ENCODE measurements at places on chromosomes 7 and 10.

DNA sequence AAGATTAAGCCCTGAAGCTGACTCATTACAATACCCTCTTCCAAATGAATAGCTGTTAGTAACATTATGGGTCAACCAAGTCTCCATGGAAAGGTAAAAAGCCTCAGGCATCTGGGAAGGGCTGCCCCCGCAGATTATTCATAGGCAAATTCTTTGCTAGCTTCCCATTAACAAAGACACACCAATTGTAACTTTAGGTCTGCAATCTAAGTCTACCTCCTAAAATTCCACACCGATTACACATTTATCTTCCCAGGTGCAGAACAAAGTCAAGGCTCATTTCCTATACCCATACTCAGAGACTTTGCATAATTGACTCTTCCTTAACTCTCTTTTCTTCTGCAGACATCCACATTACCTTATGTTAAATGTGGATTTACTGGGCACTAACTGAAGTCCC, 826.3 kb upstream of the MBL2 start:
- no peak for DNase-seq

DNA sequence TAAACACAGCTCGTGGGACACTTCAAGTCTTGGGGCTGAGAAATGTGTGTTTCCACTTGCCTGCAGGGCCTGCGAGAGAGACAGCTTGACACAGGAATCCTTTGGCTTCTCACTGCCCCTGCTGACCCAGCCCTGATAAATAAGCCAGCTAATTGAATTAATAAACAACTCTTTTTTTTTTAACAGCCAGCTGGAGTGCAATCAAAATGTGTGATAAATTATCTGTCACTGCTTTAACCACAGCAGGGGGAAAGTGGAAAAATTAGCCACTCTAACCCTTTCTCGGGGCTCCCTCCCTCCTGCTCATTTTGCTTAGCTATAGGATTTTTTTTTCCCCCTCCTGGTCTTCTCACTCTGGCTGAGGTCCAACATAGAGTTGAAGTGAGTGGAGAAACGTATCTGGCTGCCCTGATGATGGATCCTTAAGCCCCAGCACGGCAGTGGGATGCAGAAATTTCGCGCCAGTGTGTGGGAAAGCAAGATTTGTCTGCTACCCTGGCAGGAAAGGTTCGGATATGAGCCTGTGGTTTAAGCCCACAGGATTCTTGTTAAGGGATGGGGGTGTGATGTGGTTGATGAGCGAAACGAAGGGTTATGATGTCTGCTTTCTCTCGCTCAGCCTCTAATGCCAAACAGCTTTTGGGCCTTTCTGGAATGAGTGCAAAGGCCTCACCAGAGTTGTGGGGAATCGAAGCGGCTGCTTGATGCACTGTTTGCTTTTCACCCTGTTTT, 173.8 kb downstream of the TRIL start:
- no peak for DNase-seq

DNA sequence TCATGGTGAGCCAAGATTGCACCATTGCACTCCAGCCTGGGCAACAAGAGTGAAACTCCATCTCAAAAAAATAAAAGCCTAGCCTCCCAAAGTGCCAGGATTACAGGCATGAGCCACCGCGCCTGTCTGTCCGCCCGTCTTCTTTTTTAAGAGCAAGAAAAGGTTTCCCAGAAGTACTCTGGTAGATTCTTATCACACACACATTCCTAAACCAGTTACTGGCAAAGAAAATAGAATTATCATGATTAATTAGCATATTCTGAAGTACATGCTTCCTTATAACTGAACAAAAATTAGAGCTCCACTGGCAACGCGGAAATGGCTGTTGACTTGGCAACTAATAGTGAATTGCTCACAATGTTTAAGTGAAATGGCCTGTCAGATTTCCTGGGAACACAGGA, 87.0 kb downstream of the ADK start:
- DNase-seq = no peak

- no peak for DNase-seq
Observed at GRCh38 chr7:140841166-140841715, 83.5 kb downstream of the BRAF start.

DNA sequence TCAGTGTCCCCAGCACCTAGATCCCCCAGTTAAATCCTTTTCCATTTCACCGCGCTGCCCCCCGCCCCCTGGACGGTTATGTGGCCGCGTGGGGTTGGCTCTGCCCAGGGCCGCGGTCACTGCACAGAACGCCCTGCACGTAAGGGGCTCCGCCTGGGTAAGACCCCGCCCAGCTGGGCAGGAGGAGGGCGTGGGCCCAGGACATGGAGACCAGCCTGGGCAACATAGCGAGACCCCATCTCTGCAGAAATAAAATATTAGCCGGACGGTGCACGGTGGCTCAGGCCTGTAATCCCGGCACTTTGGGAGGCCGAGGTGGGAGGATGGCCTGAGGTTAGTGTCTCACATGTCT, 650 bp upstream of the ZFAND2A start:
- DNase-seq = no peak

DNA sequence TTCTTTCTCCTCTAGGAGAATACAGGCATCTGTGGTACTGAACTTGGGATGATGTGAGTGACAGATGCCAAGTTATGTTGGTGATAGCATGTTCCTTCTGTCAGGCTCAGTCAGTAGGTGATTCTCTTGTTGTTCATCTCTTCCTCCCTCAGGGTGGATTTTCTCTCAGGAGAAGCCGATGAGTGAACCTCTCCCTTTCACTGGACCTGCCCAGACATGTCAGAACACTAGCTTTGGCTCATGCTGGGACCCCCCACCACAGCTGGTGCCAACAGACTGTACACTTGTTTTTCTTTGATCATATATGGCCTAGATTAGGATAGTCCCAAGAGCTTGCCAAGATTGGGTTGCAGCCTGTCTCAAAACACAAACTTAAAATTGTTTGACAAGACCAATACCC, 129.4 kb downstream of the BMPER start:
- no peak for DNase-seq

- DNase-seq = no peak
Observed at GRCh38 chr10:74290708-74291107, 139.7 kb downstream of the ADK start.

DNA sequence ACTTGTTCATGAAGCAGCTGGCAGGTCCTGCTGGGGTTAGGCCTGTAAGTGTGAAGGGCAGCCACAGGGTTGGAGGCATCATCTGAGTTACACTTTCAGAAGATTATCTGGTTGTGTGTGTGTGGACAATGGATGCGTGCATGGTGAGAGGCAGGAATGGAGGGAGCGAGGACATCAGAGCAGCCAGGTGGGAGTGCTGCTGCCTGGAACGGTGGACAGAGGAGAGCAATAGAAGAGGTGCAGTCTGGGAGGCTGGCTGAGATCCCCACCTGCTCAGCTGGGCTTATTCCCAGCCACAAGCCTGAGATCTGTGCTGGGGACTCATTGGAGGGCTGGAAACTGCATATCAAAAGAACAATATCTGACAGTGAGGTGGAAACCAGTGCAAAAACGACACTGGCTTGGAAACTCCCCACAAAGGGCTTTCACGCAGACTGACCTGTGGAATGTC, 17.9 kb downstream of the ZNF488 start:
- DNase-seq = no peak

DNA sequence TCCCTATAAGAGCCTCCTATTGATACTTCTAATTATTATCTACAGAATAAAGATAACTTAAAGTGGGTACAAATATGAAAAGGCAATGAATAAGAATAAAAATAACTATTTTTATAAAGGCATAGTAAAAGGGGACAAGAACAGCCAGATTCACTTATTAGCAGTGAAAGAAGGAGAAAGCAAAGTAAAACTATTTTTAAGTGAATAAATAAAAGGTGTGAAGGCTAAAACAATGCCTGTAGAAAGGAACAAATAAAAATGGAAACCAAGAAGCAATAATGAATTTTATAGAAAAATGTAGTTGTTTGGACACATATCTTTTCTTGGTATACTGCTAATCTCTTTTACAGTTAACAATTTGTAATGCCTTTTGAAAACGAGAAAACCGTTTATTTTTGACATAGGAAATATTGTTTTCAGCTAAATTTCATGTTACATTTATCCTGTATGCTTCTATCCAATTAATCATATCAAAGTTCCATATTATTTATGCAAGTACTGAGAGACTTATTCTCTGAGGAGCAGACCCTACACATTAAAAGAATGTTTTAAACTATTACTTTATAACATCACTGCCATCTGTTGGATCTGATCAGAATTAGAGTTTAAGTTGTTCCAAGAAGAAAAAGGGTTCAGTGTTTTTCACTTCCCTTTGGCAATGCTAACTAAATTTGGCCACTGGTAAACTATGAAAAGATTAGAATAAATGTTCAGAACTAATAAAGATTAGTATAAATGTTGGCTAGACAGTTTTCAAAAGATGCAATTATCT, 59.1 kb downstream of the ARMC3 start:
- DNase-seq = no peak

DNA sequence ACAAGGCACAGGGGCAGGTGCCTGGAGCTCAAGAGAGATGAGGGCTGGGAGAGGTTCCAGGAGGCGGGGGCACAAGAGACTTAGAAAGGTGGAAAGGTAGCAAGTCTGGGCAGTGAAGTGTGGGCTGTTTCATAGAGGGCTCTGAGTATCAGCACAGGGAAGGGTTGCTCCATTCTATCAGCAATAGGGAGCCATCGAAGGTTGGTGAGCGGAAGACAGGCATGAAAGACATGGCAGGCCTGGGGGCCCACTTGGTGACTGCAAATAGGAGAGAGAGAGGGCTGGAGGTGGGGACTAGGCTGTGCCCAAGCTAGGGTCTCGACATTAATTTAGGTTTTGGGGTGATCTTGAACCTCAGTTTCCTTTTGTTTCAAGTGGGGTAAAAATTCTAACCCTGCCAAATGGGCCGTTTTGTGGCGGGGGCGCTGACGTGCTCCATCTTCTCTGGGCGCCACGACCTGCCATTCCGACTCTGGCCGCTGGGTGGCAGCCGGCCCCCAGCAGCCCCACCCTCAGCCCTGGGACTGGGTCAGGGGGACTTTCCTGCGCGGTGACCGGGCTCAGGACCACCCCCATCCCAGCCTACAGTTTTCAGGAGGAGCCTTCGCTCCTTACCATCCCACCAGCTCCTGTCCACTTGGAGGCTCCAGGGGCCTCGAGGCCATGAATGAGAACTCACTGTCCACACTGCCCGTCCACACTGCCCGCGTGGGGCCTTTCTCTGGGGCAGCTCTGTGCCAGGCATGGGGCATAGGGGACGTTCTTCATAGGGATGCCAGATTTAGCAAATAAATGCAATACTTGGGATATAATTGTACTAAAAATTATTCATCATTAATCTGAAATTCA, 37.2 kb upstream of the PCBD1 start:
- DNase-seq = peak; percentile 10

DNA sequence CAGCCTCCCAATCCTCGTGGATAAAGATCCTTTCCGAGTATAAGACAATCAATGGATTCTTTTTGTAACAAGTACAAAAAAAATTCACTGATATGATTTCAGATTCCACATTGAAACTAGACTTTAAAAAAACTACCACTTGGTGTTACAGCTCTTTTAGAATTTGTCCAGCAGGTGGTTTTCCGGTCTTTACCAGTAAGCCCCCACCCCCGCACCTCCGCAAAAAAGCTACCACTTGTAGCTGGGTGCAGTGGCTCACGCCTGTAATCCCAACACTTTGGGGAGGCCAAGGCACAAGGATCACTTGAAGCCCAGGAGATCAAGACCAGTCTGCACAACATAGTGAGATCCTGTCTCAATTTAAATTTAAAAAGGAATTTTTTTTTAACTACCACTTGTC, 19.8 kb downstream of the IGF2BP3 start:
- no peak for DNase-seq

GRCh38 chr10:80488539-80489066, 34.5 kb downstream of the TSPAN14 start:
- DNase-seq = no peak

DNA sequence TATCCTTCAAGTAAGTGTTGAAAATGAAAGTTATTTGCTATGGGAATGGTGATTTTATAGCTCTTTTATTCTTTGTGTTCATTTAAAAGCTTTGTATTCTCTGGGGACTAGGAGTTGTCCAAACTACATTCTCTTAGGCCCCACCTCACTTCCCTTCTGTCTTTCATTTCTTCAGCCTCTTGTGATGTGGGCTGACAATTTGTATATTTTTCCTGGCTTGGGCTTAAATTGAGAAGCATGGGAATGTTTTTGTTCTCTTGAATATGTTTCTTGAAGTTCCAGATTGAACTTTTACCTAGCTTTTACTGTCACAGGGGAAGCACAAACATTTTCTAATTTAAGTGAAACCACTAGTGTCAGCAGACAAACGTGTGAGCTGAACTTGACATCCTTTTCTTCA, 27.9 kb downstream of the BBS9 start:
- DNase-seq = no peak

DNA sequence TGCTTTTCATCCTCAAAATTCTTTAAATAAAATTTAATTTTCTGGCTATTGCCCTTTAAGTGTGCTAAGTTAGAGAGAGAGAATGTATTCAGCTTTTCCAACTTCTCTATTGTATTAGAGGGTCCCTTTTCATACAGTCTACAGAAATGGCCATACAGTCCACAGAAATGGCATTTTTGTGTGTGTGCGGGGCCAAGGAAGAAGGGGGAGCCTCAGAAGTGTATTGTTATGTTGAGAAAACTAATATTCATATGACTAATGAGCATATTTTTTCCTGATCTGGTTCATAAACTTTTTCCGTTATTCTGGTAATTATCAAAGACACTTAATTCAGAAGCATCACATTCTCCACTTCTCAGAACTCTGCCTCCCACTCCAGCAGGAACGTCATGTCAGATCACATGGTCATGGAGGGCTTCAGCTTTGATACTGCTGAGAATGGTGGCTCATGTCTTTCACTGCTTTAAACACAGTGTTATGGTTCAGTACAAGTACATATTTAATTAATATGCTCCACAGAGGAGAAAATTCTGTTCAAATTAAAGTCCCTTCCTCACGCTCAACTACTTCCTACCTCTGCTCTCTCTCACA, 37.1 kb downstream of the ELMO1 start:
- DNase-seq = no peak

- no peak for DNase-seq
Observed at GRCh38 chr10:126584836-126585235, 85.7 kb downstream of the C10orf90 start.

DNA sequence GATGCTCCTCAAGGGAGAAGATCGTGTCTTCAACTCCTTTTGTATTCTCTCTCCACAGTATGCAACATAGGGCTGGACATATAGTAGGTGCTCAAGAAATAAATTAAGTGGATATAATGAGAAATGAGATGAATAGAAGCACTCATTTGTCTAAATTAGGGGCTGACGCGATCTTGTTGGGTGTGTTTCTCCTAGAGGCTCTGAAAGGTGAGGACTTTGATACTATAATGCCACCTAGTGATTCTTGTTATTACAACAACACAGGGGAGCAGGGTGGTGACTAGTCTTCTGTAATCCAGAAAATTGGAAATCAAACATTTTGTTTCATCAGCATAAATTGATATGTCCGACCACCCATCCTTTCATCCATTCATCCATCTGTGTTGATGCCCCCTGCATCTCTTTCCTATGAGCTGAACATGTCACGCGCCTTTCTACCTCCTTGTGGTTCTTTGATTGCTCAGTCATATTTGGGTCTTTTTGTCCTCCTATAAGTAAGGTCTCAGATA, 3.5 kb upstream of the CFAP58 start:
- DNase-seq = no peak

- no peak for DNase-seq
Observed at GRCh38 chr7:27910326-27910725, 170.4 kb downstream of the TAX1BP1 start.

- no peak for DNase-seq
Observed at GRCh38 chr7:22435720-22436119, 64.3 kb downstream of the STEAP1B start.

- DNase-seq = no peak
Observed at GRCh38 chr7:27122077-27122910, 8.3 kb downstream of the HOXA4 start.
